ENCODE measurements at places on chromosomes 1 and 21.

DNA sequence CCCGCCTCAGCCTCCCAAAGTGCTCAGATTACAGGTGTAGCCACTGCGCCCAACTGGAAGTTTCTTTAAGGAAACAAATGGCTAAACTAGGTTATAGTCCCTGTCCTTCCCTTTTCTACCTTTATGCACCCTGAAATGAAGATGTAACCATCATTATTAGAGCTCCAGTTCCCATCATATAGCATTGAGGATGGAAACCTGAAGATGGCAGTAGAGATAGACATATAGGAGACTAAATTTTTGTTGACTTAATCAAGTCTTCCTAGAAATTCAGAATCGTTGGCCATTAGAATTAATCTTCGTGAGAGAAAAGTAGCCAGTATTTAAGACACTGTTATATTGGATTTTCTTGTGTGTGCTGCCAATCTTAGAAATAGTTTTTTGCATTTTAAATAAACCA, 1016.3 kb upstream of the NCAM2 start:
- DNase-seq: no peak

GRCh38 chr1:156704930-156705320, 458 bp downstream of the CRABP2 start:
- DNase-seq: peak; percentile 88

DNA sequence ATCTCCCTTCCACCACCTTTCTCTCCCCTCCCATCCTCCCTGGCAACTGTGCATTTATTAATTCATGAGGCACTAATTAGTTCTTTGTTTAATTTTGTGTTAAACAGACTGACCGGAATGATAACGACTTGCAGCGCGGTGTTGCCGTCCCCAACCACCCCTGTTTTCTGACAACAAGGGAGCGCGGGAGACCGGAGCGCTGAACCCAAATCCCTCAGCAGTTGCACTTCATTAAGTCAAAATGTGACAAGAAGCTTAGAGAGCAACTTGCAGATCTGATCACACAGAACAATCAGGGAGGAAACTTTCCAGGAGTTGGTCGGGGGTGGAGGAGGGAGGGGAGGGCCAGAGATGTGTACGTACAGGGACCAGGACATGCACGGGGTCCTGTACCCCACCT, 89.2 kb downstream of the CASZ1 start:
- DNase-seq: no peak

GRCh38 chr1:20178634-20179370, 7.1 kb upstream of the UBXN10 start:
- DNase-seq: no peak
